ENCODE measurements at places on chromosomes 13 and 19. TPM values are rescaled to one million over a fixed set of nuclear protein-coding genes. Genes with fewer than 3 reads are reported as not detected.

Gene MIR17HG
- total RNA-seq: 14.5 TPM

Gene CEBPA
- total RNA-seq: 3.5 TPM

Gene CATSPERD
- not detected for total RNA-seq

Gene C1QTNF9
- total RNA-seq: 0.38 TPM

Gene XRCC1
- total RNA-seq: 32.4 TPM

Gene NR2F6
- total RNA-seq: 36.3 TPM

Gene AMH
- total RNA-seq: 0.82 TPM

Gene MRPS12
- total RNA-seq: 16.3 TPM

Gene TMEM161A
- 13.0 TPM for total RNA-seq

Gene SUPT5H
- 76.5 TPM for total RNA-seq

Gene CD22
- 0.66 TPM for total RNA-seq

Gene ARGLU1
- 194 TPM for total RNA-seq

Gene SPRED3
- total RNA-seq: 0.38 TPM

Gene ONECUT3
- total RNA-seq: 0.55 TPM

Gene B9D2
- 8.9 TPM for total RNA-seq

Gene RXFP2
- not detected for total RNA-seq

Gene ZNF560
- not detected for total RNA-seq

Gene ZNF296
- total RNA-seq: 0.71 TPM

Gene DPF1
- 7.5 TPM for total RNA-seq

Gene DHDH
- not detected for total RNA-seq

Gene JAK3
- total RNA-seq: 3.4 TPM

Gene CASP14
- total RNA-seq: 0.27 TPM
